NCI-H510A (cell line): ENCODE measurements at places on chromosomes 12 and 14.

DNA sequence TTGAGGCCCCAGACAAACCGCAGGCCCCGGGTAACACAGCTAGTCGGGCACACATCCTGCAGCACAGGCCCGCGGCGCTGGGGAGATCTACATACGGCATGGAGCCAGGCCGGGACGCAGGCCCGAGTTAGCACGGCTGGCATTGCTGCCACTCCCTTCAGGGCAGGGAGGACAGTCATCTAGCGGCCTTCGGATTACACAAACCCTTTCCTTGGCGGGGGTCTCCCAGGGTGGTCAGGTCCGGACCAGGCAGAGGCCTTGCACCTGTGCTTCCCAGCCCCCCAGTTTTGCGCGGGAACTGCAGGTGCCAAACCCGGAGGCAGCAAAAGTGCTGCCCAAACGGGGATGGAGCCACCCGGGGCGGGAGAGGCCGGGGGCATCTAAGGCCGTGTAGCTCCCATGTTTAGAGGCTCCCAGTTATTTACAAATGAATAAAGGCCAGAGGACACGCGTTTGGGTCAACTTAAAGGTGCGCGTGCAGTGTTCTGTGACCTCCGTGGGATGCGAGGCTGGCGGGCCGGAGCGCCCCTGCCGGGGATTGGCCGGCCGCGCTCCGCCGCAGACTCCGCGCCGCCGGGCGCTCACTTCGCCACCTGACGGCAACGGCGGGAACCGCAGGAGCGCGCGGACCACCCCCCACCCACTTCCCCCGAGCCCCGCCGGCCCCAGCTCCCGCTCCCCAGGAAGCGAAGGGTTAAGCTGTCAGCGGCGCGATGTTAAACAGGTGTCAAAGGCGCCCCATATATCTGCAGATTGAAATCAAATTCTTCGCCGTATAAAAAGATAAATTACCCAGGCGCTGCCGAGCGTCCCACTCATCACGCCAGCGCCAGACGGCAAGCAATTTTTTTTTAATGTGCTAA, 18.1 kb downstream of the VSX2 start:
- no peak for DNase-seq

- DNase-seq = no peak
Measured at GRCh38 chr14:34732802-34733201, 18.4 kb upstream of the CFL2 start.

GRCh38 chr12:71556875-71557274, 106.8 kb downstream of the ZFC3H1 start:
- no peak for DNase-seq

DNA sequence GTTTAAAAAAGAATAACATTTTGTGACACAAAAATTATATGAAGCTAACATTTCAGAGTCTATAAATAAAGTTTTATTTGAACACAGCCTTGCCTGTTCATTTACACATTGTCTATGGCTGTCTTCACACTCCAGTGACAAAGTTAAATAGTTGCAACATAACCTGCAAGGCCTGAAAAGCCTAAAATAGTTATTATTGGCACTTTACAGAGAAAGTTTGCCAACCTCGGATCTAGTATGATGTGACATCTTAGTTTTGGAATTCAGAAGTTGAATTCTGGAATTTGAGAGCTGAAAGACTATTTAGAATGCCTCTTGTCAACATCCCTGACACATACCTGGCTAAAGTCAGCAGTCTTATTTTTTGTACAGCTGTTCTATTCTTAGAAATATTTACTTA, 68.3 kb downstream of the DYRK2 start:
- DNase-seq = no peak

GRCh38 chr12:112823582-112824149, 32.1 kb downstream of the RPH3A start:
- DNase-seq = no peak

DNA sequence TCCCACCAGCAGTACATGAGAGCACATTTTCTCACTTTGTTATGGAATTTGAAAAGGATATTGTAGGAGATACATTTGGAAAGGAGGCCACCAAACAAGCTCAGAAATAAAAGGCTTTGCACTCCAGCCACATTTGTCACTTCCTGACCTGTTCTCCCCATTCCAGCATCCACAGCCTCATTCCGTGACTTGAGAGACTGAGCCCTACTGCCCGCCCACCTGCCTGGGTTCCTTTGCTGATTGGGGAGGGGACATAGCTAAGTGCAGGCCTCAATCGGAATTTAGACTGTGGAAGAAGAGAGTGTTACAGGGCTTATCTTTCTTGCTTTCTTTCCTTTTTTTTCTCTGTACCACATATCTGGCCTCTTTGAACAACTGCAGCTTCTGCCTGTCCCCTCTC, 735.4 kb upstream of the TMEM132C start:
- DNase-seq = no peak
